ENCODE measurements at places on chromosomes 7 and 10.
A peak's percentile ranks its signal among the peaks of the same experiment; 100 is the strongest.

- DNase-seq, result no peak
Measured at GRCh38 chr7:114852293-114852692, 69.6 kb upstream of the MDFIC start.

DNA sequence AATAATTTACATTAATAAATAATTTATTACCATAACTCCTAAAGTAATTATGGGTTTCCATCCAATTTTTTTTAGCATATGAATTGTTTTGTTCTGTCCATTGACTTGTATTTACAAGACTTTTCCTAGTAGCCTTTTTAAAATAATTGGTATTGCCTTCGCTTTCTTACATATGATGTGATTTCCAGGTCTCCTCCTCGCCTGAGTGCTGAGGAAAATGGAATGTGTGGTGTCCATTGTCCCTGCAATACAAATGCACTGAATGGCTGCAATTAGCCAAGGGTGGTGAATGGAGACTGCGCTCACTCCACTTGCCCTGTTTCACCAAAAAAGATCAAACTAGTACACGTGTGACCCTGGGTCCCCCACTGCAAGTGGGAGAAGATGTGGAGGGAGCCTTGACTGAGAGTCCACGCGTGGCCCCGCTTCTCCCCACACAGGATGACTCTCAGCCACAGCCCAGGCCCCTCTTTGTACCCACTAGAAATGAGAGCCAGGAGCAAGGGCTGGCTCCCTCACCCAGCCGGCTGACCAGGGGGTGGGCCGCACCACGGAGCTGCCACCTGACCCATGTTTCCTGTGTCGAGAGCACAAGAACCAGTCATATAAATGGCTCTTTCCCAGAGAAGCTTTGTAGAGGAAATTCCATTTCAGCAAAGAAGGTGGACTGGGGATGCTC is 52.6 kb downstream of the FAM53B start:
- DNase-seq, result no peak

DNA sequence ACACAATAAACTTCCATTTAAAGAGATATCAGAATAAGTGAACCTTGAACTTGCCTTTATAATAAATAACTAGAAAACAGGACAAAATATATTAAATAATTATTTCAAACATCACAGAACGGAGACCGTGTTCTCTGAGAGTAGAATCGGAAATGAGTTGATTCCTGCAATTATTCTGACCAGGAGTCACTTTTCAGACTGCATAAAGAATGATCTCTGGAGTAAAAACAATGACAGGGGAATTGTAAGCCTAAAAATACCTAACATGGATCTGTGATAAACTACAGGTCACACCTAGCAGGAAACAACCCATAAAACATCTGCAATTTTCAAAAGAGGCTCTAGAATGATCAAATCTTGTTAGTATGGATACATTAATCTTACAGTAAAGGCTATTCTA is 577.5 kb upstream of the SORCS1 start:
- DNase-seq, result no peak

GRCh38 chr7:47715631-47716068 is 133.7 kb upstream of the TNS3 start:
- DNase-seq, result no peak

- DNase-seq, result peak; percentile 75
Measured at GRCh38 chr7:43758822-43759683, 573 bp downstream of the BLVRA start.

DNA sequence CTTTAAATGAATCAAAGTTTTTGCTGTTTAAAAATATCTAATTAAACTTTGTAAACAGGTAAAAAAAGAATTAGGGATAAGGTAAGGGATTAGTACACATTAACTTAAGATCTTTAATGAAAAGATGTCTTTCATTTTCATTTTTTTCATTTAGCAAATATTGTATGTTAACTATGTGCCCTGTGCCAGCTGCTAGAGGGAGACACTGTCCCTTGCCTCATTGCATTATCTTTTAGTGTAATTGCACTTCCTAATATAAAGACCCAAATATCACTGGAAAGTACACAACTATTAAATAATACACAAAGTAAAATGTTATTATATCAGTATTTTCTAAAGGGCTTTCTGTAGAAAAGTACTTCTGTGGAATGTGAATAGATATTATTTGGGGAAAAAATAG is 102.7 kb downstream of the GPR37 start:
- DNase-seq, result no peak

GRCh38 chr10:124744102-124745050 is at the start of gene FAM53B:
FAM53B (minus strand) TSS chr10:124744378; CDS start chr10:124706713, 37,665 bp downstream.
- DNase-seq, result peak; percentile 95

DNA sequence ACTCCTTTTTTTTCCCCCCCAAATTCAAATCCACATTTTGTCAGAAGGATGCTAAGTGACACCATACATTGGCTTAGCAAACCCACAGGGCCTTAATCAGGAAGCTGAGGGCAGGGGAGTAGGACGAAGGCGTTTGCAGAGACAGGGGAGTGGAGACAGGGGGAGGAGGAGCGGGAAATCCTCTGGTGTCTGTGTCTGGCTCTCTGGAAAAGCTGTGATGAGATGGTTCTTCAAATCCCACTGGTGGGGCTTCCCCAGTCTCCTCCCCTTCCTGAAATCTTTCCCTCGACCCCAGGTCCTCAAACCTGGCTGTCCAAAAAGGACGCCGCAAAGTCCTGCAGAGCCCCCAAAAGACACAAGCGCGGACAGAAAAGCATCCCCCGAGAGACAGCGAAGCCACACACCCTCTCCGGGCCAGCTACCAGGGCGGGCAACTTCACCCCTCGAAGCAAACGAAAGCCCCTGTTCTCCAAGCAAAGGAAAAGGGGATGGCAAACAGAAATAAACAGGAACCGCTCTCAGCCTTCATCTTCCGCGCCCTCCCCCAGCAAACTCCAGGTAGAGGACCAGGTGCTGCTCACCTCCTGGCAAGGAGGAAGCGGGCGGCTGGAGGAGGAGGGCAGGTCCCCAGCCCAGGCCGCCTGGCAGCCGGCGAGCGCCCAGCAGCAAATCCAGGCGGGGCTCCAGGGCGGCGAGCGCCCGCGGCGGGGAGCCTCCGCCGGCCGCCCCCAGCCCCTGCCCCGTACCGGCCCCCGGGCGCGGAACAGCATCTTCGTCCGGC is 520 bp downstream of the ELAPOR2 start:
- peak; percentile 18 for DNase-seq

GRCh38 chr7:128729494-128729893 is 9.7 kb upstream of the CALU start:
- no peak for DNase-seq

- peak; percentile 34 for DNase-seq
Measured at GRCh38 chr7:42770114-42770513, 141.8 kb downstream of the C7orf25 start.

DNA sequence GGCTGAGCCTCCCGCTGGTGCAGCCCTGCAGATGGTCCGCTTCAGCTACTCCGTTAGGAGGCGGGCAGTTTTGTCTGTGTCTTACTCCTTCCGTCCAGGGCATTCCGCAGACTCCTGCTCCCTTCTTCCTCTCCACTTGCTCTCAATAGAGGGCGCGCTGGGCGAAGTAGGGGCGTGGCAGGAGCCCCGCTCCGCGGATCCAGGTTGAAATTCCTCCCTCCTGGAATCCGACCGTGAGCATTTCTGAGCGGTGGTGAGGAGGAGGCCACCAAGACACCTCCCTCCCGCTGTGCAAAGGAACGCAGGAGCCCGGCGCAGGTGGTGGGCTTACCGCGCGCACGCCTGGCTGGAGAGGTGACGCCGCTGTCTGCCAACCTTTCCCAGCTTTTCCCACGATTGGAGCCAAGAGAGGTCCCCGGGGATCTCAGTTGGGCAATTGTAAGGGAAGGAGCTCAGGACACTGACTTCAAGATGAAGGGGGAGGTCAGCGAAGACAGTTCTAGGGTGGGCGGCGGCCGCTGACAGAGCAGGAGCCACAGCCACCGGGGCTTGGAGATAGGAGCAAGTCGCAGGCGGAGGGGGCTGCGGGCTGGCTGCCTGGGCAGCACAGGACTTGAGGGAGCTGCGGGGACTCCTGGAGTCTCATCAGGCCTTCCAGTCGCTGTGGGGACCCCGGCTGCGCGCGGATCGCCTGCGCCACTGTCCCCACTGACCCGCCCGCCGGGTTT is 1011.3 kb downstream of the XPNPEP1 start:
- DNase-seq, result peak; percentile 79

GRCh38 chr10:93471110-93471651 is 11.0 kb downstream of the MYOF start:
- DNase-seq, result peak; percentile 72

GRCh38 chr7:73612598-73613269 is 11.6 kb downstream of the MLXIPL start:
- DNase-seq, result no peak

DNA sequence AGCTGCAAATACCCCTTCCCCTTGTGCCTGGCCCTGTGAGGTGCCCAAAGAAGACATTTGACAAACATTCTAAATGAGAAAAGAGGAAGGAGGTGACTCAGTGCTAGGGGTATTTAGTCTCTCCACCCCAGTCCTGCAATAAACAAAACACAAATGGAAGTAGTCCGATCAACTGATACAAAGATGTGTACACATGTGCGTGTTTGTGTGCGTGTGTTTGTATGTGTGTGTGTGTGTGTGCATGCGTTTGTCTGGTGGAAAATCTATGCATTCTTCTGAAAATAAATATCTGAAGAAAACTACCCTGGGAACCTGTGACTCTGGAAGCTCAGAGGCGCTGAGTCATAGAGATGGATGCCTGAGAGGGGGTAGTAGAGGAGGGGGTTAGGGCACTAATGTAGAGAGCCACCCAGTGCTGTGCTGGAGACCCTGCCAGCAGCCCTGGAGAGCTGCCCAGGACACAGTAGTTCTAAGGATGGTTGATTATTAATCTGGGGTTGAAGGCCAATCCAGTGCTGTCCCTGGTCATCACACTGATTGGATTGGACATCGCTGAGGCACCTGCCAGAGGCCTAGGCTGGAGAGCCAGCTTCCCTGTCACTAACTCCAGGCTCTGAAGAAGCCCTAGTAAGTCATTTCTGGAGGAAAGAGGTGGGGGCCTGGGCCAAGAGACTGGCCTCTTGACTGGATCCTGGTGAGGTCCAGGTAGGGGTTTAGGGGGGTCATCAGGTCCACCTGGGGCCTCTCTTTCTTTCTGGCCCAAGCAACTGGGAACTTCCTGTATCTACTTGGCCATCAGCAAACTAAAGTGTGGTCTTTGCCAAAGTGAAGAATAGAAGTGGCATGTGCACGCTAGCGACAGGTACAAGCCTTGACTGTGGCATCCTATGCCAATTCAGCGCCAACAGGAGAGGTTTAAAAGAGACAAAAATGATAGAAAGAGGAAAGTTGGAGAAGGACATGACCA is 18.5 kb downstream of the SFTPA1 start:
- DNase-seq, result no peak

- no peak for DNase-seq
Measured at GRCh38 chr10:24384954-24385353, 176.0 kb downstream of the KIAA1217 start.

GRCh38 chr7:34060196-34060947 is 155.0 kb downstream of the BMPER start:
- peak; percentile 47 for DNase-seq

- no peak for DNase-seq
Measured at GRCh38 chr7:36943591-36944435, 219.5 kb upstream of the AOAH start.

DNA sequence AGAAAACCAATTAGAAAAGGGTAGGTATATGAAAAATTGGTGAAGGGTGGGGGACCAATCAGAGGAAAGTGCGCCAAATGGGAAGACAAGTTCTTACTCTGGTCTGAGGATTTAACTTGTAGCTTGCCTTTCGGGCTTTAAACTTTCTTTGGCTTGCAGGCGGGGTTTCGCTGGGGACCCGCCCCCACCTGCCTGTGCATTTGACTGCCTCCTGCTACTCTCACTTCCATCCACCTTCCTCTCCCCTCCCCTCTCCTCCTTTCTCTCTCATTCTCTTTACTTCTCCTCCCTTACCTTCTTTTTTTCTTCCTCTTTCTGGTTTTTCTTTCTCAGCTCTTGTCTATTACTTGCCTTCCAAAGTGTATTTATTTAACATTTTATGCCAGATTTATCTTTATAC is 278.8 kb downstream of the DNAJB9 start:
- DNase-seq, result no peak

GRCh38 chr7:29039821-29040578 is 81.9 kb upstream of the TRIL start:
- no peak for DNase-seq

- DNase-seq, result no peak
Measured at GRCh38 chr10:14586901-14587300, 187.8 kb downstream of the FAM107B start.

DNA sequence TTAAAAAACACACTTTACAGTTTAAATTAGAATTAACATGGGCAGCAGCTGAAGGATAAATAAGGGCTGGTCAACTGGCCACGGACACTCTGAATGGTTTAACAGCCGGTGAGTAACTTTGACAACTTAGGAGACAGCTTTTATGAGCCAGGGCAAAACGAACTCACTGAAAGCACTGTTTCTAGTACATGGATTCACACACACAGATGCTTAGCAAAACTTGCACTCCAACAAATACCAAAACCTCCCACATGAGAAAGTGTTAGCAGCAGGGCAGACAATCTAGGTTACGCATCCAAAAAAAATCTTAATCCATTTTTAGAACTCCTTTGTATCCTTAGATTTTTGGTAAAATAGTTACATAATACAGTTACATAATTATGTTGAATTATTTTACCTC is 486.4 kb downstream of the PHTF2 start:
- peak; percentile 35 for DNase-seq

GRCh38 chr10:112778579-112778978 is 171.5 kb upstream of the TCF7L2 start:
- no peak for DNase-seq

DNA sequence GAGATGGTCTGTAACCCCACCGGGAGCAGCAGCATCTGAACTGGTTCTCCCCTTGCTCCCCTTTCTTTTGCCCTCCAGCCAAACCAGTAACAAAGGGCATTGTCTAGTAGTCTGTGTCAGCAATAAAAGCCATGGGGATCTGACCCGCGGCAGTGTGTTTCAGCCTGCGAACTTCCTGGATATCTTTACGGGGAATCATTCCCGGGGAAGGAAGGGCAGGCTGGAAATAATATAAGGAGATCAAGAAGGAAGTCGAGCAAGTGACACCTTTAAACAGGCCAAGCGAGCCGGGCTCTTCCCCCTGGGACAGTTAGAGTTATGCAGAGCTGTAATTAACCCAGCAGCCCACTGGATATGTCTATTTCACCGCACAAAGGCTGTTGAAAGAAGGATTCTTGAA is 661.2 kb upstream of the GALNT17 start:
- no peak for DNase-seq

- DNase-seq, result no peak
Measured at GRCh38 chr7:23394488-23395171, 75.7 kb downstream of the IGF2BP3 start.

Data from AG20443 (cell line).